ENCODE measurements at places on chromosomes 7 and 10.

DNA sequence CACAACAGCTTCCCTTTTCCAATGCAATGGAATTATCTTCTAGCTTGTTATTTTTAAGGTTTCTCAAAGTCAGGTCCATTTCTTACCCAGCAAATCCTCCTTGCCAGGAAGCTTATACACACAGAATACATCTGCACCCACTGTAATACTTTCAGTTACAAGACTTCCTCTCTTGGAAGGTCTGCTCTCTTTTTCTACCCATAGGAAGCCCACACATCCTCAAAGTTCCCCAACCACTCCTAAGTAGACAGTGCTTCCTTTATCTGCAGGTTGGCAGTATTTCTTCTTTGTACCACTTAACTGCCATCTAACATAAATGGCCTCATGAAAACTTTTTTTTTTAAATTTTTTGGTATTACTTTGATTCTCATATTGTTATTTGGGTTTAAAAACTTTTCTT, 155.6 kb downstream of the TAX1BP1 start:
- DNase-seq: no peak

DNA sequence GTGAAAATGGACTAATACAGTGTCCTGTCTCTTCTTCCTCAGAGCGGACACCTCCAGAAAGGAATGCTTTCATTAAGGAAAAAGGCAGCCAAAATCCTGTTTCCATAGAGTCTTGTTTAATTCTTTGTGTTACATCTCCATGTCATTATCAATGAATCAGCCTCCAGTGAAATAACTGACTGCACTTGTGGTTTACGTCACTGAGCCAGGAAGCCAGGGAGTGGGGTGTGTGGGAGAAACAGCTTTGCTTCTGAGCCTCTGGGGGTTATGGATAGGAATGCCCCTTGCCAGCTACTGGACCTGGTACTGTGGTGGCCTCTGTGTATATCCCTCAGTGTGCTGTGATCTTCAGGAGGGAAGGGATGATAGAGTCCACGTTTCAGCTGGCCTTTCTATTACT, 416.8 kb downstream of the GALNT17 start:
- no peak for DNase-seq

GRCh38 chr7:44824894-44825526, 22.9 kb downstream of the H2AZ2 start:
- no peak for DNase-seq

DNA sequence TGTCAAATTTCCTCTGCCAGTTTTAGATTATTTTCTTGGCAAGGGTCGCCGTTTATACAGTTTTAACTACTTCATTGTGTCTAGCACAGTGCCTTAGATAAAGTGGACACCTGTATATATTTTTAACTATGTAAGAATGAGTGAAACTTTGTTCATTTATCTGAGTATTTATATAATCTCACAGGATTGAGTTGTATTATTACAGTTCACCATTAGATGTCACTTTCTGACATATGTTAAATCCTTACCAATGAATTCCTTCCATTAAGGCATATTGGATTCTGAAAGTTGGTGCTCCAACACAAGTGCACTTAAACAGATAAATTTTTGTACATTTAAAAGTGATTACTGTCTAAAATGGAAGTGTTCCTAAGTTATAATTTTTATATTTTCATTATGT, 43.0 kb downstream of the ZMYND11 start:
- DNase-seq: peak; percentile 34

- no peak for DNase-seq
These were observed 84.6 kb downstream of the CABCOCO1 start for GRCh38 chr10:61747307-61747706.

- DNase-seq: no peak
These were observed 280.6 kb upstream of the ETV1 start for GRCh38 chr7:14270099-14270498.

- no peak for DNase-seq
These were observed 243.5 kb downstream of the DNAJB6 start for GRCh38 chr7:157580324-157580723.

DNA sequence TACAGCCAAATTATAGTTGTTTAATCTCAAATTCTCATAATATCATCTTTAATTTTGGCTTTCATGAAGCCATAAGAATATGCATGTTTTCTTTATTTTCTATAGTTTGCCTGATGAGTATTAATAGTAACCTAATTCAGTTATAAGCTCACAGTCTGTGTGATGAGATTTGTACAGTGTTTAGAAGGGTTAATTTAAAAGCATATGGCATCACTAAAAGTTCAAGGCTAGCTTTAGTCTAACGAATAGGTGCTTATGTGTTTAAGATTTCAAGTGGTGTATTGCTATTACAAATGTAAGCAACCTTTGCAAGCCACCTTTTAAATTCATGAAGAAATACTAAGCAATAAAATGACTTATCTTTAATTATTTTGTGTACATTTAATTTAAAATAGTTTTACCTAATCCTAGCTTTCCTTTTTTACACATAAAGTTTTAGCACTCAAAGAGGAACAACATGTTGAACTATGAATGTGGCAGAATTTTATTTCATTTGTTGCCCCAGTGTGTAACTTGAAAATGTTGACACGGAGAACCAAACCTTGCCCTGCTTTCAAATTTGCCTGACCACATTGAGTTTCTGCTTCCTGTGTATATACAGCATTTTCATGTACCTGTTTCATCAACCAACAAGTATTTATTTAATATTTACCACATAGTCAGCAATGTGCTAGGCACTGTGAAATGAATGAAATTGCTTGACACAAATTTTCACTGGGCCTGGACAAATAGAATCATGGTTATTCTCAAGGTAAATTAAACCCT, 41.5 kb downstream of the TET1 start:
- peak; percentile 67 for DNase-seq

DNA sequence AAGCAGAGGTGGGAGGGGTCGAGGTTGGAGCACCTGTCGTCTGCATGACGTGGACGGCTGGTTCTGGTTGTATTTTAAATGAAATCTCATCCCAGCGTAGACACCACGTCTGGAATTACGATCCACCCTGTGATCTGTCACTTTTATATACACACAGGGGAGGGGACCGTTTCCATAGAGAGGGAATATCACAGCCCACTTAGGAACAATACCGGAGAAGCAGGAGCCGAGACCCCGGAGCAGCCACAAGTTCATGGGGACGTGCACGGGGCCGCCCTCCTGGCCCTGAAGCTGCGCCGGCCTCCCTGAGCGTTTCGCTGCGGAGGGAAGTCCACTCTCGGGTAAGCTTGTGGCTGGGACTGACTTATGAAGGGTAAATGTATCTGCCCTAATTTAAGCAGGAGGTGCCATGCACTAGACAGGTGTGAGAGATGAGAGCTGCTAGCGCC, at the start of gene UCN3:
Gene UCN3 (plus strand): TSS at position 77 of the 449 bp plus-strand sequence. CDS start 8,755 bp downstream, outside the sequence.
- DNase-seq: no peak

GRCh38 chr7:74475987-74476350, 22.3 kb downstream of the GTF2IRD1 start:
- DNase-seq: no peak

DNA sequence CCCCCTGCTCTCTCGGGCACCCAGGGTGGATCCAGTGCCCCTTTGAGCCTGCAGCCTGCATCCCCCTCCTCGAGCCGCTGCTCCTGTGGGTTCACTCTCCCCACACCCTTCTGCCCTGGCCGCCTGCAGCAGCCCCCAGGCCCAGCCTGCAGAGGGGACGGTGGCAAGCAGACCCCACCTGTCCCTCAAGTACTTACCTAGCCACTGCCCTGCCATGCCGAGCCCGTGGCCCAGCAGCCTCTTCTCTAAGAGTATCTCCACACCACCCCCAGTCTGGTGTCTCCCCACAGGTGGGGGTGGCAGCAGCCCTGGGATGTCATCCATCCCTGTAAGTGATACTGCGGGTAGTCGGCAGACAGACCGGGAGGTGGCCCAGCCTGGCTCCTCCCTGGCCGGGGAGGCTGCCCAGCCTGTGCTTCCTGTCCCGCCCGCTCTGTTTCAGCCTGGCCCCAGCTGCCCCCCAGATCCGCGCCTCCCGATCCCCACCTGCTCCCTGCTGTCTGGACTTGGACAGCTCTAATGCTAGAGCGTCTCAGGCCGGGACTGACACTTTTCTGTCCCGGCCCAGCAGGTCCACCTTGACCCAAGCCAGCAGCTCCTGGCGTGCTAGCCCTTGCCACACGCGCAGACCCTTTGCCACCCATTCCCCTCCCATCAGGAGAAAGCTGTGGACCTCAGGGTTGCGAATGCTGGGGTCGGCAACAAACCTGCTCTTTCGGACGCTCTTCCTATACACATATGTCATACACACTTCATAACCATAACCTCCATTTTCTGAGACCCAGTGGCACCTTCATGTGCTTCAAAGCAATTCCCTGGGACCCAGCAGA, 25.0 kb downstream of the YKT6 start:
- no peak for DNase-seq

DNA sequence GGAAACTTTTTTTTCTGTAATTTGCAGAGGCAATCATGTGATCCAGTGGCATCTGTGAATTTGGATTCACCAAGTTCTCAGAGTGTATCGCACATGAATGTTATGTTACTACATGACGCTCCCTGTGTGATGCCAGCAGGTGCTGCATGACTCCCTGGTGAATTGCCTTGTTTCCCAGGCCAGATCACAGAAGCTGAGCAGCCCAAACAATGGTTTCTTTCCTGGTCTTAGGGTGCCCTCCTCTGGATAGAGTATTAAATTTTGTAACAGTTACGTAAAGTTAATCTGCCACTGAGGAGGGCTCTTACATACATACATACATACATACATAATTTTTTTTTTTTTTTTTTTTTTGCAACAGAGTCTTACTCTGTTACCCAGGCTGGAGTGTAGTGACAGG, 3.6 kb downstream of the ZSCAN21 start:
- DNase-seq: peak; percentile 41

- peak; percentile 64 for DNase-seq
These were observed 16.2 kb upstream of the ZFAND2A start for GRCh38 chr7:1175967-1176851.

DNA sequence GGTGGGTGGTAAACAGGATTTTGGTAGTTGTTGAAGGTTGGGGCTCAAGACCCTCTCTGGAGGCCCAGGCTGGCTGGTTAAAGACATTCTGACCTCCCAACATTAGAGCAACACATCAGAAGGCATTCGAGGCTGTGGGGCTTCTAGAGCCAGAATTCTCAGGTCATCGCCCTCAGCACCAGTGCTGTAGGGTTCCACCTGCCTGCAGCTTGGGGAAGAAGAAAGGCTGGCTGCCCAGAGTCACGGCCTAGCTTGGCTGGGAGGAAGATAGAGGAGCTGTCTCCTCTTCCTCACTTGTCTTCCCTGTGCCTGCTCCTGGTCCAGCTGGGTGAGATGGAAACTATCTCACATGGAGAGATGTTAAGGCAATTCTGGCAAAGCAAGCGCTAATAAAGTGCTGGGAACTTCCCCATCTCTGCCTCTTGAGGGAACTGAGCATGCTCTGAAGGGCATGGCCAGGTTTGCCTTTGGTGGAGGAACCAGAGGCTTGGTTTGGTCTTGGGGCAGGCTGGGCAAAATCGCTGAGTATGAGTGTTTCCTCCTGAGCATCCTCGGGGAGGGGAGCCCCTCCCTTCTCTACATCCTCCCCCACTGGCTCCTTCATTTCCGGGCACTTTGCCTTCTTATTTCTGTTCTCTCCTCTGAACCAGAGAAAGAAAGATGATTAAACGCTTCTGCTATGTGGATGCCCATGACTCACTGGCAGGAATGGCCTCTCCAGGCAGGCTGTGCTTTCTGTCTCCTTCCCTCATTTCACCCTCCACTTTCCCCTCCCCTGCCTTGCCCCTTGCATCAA, 509.0 kb upstream of the PODXL start:
- peak; percentile 81 for DNase-seq

- DNase-seq: no peak
These were observed 27.9 kb downstream of the SCART1 start for GRCh38 chr10:133481657-133482056.

DNA sequence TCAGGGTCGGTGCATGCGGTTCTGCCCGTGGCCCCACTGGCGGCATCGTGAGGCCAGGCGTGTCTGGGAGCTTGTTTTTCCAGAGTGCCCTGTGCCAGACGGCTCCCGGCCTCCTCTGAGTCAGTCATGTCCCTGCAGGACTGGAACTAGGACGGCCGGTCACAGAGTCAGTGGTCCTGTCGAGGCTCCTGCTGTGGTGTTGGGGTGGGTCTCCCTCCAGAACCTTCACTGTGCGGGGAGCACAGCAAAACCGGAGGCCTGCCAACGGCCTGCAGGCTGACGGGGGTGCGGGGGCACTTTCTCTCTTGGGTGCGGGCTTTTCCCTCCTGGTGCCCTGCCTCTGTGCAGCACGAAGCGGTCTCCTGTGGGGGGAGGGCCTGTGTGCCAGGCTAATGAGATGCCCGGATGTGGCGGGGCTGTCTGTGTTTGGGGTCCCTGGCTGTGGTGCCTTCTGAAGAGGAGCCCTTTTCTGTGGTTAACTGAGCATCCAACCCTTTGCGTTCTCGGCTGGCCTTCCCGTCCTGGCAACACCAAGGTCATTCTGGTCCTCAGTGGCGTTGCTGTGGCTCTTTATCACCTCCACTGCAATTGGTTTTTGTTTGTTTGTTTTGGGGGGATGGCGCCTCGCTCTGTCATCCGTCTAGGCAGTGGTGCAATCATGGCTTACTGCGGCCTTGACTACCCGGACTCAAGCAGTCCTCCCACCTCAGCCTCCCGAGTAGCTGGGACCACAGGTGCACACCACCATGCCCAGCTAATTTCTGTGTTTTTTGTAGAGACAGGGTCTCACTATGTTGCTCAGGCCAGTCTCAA, 8.0 kb downstream of the GET4 start:
- no peak for DNase-seq

DNA sequence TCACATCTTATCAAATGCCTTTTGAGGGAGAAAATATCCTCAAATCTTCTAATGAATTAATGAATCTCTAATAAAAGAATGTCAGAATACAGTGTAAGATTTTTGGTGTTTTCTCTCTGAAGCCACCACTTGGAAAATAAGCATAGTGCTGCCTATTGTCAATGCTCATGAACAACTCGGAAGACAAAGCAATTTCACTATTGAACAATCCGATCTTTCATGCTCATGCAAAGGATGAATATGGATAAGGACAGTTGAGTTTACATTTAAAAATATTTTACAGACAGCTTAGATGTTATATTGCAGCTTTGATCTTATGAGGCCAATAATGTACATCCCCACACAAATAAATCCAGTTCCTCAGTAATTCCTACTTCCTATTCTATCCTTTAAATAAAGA, 40.6 kb downstream of the MAGI2 start:
- DNase-seq: no peak

DNA sequence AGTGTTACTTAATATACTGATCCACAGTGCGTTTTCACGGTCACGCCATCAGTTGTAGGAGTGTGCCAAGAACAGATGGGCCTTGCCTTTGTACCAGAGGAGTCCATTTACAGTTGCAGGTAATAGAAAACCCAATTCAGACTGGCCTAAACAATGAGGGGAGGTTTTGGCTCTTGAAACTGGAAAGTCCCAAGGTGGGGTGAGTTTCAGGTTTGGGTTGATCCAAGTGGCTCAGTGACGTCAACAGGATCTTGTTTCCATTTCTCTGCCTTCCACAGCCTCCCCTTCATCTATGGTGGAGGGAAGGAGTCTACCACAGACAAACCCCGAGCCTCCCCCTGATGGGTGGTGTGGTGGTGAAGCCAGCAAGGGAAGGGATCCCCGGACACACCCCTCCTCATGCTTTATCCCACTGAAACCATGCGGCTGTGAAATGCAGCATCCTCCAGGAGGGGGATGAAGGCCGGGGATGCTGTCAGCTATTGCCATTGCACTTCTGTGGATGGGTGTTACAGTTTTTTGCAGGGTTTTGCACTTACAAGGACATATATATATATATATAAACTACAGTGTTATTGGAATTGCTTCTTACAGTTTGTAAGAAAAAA, 14.8 kb upstream of the SH2D4B start:
- DNase-seq: no peak

All from MM.1S (cell line).